Gastrocnemius medialis (tissue), 4 donors: ENCODE measurements at places on chromosomes 3 and 15. TPM values are rescaled to one million over a fixed set of nuclear protein-coding genes. Genes with fewer than 3 reads are reported as not detected.

STRIT1 gene
- 2,272 TPM for total RNA-seq

NKTR gene
- total RNA-seq: 10.0 TPM

TRPM1 gene
- total RNA-seq: not detected

PEAK1 gene
- total RNA-seq: 17.8 TPM

ST3GAL6 gene
- total RNA-seq: 7.4 TPM

AMOTL2 gene
- 22.5 TPM for total RNA-seq

CPLX3 gene
- not detected for total RNA-seq

C3orf49 gene
- total RNA-seq: not detected

HEXA gene
- 38.2 TPM for total RNA-seq

DNA sequence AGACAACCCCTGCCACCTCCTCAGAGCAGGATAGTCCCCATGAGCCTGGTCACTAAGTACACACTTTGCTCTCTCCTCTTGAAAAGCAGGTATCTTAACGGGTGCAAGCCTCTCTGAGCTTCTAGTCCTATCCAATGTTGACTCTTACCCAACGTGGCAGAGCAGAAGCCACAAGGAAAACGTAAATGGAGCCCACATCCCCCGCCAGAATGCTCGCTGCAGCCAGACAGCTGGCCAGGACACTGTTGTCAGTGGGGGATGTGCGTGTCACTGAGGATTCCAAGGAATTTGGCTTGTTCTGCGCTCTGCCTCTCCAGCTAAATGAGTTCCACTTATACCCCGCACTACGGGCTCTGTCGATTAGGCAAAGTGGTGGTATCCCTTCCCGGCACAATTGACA lies 67.8 kb upstream of the IGF1R start:
- DNase-seq: no peak

- no peak for DNase-seq
Measured at GRCh38 chr3:98977520-98977919, 76.0 kb upstream of the DCBLD2 start.

- DNase-seq: no peak
Measured at GRCh38 chr3:123587401-123587800, 2.5 kb upstream of the HACD2 start.

- DNase-seq: no peak
Measured at GRCh38 chr3:170814822-170815221, 55.2 kb downstream of the RPL22L1 start.

DNA sequence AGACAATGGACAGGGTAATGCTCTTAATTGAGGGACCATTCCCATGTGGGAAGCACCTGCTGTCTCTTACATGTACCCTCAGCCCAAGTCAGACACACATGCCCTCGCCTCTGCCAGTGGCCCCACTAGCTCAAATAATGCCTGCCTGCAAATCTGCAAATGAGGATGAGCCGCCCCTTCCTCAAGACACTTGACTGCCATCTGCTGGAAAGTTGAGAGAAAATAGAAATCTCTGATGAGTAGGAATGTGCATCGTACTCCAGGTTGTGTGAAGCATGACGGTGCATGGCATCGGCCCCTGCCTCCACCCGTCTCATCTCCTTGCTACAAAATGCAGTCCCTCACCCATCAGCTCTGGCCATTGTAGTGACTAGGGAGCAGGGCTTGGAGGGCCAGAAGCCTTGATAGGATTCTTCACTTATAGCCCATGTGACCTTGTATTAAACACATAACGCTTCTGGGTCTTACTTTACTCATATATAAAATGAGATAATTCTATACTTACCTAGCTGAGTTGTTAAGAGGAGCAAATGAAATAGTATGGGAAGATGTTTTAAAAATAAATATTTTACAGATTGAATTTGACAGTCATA lies 6.3 kb upstream of the SCN5A start:
- no peak for DNase-seq

- no peak for DNase-seq
Measured at GRCh38 chr15:29472901-29473445, 203.4 kb upstream of the NSMCE3 start.

- DNase-seq: no peak
Measured at GRCh38 chr3:131356006-131356595, 25.5 kb upstream of the NUDT16 start.

GRCh38 chr3:98777286-98777685 lies 14.1 kb downstream of the ST3GAL6 start:
- no peak for DNase-seq

DNA sequence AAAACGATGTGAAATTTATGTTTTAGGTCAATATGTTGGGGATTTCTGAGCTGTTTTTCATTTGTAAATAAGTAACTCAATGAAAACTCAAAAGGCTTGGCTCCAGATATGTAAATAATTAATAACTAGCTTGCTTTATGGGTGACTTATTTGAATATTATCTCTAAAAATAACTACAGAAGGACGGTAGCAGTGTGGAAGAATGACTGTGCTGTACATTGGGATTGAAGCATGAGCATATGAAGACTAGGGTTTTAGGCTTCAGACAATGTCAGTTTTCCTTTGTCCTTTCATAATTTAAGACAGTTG lies 343.9 kb downstream of the GRM7 start:
- no peak for DNase-seq

DNA sequence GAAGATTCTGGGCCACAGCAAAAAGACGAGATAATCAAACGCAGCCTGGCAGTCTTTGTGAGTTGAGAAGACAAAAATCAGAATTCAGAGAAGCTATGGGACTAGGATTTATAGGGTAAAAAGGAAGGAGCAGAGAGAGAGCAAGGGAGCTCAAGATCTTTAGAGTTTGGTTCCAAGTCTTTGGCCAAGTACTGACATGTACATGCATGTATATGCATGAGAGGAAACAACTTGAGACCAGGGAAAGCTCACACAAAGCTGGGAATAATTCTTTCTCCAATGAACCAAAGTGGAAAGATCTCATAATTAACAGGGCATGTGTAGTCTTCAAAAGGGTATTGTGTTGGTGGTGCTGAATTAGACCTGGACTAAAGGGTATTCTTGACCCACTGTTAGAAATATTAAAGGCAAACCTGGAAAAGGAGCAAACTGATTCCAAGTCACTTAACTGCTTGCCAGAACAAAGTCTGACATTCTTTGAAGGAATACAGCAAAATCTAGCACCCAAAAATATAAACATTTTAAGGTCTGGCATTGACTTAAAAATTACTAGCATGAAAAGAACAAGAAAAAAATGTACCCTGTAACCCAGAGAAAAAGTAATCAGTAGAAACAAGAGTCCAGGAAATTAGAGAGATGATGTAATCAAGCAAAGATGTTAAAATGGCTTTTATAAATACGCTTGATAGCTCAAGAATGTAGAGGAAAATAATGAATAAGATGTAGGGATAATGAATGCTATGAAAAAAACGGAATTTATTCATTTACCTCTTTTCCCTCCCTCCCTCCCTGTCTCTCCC lies 226.0 kb upstream of the CGNL1 start:
- no peak for DNase-seq

- DNase-seq: no peak
Measured at GRCh38 chr15:95019907-95020306, 788.5 kb downstream of the MCTP2 start.

GRCh38 chr3:14224895-14225294 lies 46.3 kb downstream of the LSM3 start:
- no peak for DNase-seq

DNA sequence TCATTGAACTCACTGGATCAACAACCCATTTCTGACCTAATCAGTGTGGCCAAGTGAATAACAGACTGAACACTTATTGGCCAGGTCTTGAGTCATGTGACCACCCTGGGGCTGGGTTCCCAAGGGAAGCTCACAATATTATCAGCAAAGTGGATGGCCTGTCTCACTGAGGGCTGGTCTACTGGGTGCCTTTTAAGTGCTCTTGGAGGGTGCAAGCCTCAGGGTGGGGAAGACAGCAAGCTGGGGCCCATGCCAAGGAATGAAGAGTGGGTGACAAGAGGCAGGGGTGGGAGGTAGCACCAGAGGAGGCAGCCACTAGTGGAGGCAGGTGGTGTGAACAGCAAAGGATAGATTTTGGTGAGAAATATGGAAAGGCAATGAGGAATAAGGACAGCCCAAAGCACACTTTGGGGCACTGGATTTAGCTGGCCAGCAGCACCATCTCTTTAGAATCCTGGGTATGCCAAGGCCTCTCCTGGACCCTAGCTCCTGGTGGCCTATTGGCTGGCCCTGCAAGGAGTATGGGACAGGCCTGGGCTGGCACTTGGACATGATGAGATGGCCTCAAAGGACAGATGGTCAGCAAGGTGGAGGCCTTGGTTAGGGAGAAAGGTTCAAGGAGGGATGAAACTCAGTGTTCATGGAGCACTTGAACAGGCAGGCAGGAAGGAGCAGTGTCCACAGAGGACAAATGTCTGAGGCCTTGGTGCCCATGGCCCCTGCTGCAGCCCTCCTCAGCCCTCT lies 34.2 kb downstream of the HMCES start:
- DNase-seq: no peak
